Tibial nerve (tissue), 4 donors: ENCODE measurements at places on chromosomes 7 and 10. TPM values are rescaled to one million over a fixed set of nuclear protein-coding genes. Genes with fewer than 3 reads are reported as not detected.

The ACHE gene
- total RNA-seq, result 3.0 TPM

The PRPS1L1 gene
- not detected for total RNA-seq

The MRPL32 gene
- total RNA-seq, result 37.8 TPM

The FAM25G gene
- total RNA-seq, result not detected

The ZNF736 gene
- total RNA-seq, result 14.1 TPM

The ERCC6 gene
- 21.0 TPM for total RNA-seq

The PRSS37 gene
- not detected for total RNA-seq

The FOXI2 gene
- not detected for total RNA-seq

The STRA8 gene
- total RNA-seq, result not detected

The PPA1 gene
- 147 TPM for total RNA-seq

The FAM13C gene
- 10.3 TPM for total RNA-seq

The ENKUR gene
- not detected for total RNA-seq

The PRKAR2B gene
- 33.1 TPM for total RNA-seq

The SH2D4B gene
- total RNA-seq, result not detected

The CYP3A7 gene
- total RNA-seq, result not detected

The TLX1 gene
- not detected for total RNA-seq

The OIT3 gene
- total RNA-seq, result not detected

The MLXIPL gene
- 64.3 TPM for total RNA-seq

The SOSTDC1 gene
- total RNA-seq, result 0.39 TPM

The GRID1 gene
- 7.7 TPM for total RNA-seq

The SPDYE3 gene
- total RNA-seq, result not detected

The ACTR3C gene
- 0.98 TPM for total RNA-seq

The PEX1 gene
- total RNA-seq, result 24.6 TPM

The FAM24B gene
- 4.8 TPM for total RNA-seq

The CALHM3 gene
- total RNA-seq, result not detected

The VIPR2 gene
- total RNA-seq, result 3.0 TPM

The COG5 gene
- 26.7 TPM for total RNA-seq

The CYP3A4 gene
- total RNA-seq, result 1.5 TPM

The UPF2 gene
- 27.3 TPM for total RNA-seq

The PARD3 gene
- 63.6 TPM for total RNA-seq

The PIP gene
- not detected for total RNA-seq

The CACNA2D1 gene
- total RNA-seq, result 18.9 TPM

The TYW1B gene
- 5.3 TPM for total RNA-seq
